ENCODE measurements at places on chromosomes 7 and 10. TPM values are rescaled to one million over a fixed set of nuclear protein-coding genes. Genes with fewer than 3 reads are reported as not detected.

GARIN1A gene
- 1.8 TPM for total RNA-seq

DNA sequence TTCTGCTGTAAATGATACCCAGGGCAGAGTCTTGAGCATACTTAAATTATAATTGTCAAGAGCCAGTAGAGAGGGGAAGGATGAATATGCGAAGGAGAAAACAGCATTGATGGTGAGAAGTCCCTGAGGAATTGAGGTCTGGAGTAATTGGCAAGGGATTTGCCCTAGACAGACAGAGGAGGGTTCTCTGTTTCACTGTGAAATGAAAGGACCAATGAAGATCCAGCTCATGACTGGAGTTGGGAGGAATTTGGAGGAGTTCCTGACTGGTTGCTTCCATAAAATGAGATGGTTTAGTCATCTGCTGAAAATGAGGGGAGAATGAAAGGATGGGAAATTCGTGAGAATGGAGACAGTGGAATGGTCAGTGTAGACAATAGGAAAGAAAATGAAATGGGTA, 6.8 kb downstream of the PRPF18 start:
- peaks cover 2% of the 10 kb centered on the region for H3K36me3 ChIP-seq
- peaks cover 8% of the 10 kb centered on the region for H3K4me1 ChIP-seq
- H3K27me3 ChIP-seq, result no peaks in the 10 kb centered on the region
- no peak overlapping the region for H3K27ac ChIP-seq

DNA sequence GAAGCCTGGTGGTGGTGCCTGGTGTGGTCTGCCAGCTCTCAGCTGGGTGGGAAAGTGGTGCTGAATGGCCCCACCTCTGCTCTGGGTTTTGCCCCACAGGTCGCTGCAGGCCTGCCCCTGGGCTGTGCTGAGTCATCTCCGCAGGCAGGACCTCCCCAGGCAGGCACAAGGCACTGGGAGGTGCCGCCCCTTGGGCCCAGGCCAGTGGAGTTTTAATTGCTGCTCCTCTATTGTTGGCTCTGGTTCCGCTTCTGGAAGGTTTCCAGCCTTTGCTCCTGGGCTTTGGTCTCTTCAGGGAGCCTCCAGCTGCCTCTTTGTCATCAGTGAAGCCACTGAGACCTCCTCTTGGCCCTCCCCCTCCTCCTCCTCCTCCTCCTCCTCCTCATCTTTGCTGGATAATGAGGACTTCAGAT, 180.3 kb upstream of the GRB10 start:
- DNase-seq, result no peak
- H3K4me1 ChIP-seq, result peaks cover 11% of the 10 kb centered on the region
- no peaks in the 10 kb centered on the region for H3K36me3 ChIP-seq
- H3K27ac ChIP-seq, result no peak overlapping the region

- H3K27me3 ChIP-seq, result no peaks in the 10 kb centered on the region
- no peaks in the 10 kb centered on the region for H3K4me1 ChIP-seq
- H3K4me3 ChIP-seq, result no peak overlapping the region
- no peaks in the 10 kb centered on the region for H3K36me3 ChIP-seq
Measured at GRCh38 chr7:125130173-125130572, 200.5 kb upstream of the POT1 start.

TCF7L2 gene
- total RNA-seq, result not detected

GRCh38 chr10:115659616-115660015, 566.5 kb downstream of the ATRNL1 start:
- no peaks in the 10 kb centered on the region for H3K4me1 ChIP-seq
- no peak overlapping the region for H3K27ac ChIP-seq
- no peak for DNase-seq
- H3K27me3 ChIP-seq, result no peaks in the 10 kb centered on the region
- H3K36me3 ChIP-seq, result no peaks in the 10 kb centered on the region

- H3K27me3 ChIP-seq, result no peaks in the 10 kb centered on the region
- H3K4me3 ChIP-seq, result no peak overlapping the region
- H3K36me3 ChIP-seq, result peaks cover 11% of the 10 kb centered on the region
- no peak for DNase-seq
- H3K27ac ChIP-seq, result no peak overlapping the region
Measured at GRCh38 chr7:44966731-44967538, 11.9 kb downstream of the MYO1G start.

DNA sequence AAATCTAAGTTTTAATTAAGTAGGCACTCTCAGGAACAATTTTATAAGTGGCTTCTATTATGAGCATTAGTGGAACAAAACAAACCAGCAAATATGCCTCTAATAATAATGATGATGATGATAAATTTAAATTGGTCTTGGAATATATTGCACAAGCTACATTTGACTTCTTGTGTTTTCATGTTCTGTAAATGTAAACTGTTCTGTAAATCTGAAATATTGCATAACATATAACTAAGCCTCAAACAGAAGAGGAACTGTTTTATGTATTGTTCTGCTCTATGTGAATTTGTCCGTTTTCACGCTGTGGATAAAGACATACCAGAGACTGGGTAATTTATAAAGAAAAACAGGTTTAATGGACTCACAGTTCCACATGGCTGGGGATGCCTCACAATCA, 625.2 kb upstream of the CELF2 start:
- H3K27me3 ChIP-seq, result no peaks in the 10 kb centered on the region
- no peaks in the 10 kb centered on the region for H3K4me1 ChIP-seq
- H3K27ac ChIP-seq, result no peak overlapping the region
- no peak overlapping the region for H3K4me3 ChIP-seq
- no peak for DNase-seq
- H3K36me3 ChIP-seq, result no peaks in the 10 kb centered on the region

GRCh38 chr7:35695473-35695850, 527 bp upstream of the HERPUD2 start:
- peak; percentile 53 for DNase-seq
- H3K4me3 ChIP-seq, result peak overlapping the region; percentile 98
- H3K27ac ChIP-seq, result no peak overlapping the region
- H3K27me3 ChIP-seq, result no peaks in the 10 kb centered on the region
- H3K36me3 ChIP-seq, result no peaks in the 10 kb centered on the region
- H3K4me1 ChIP-seq, result peaks cover 41% of the 10 kb centered on the region

TMEM225B gene
- not detected for total RNA-seq

DNA sequence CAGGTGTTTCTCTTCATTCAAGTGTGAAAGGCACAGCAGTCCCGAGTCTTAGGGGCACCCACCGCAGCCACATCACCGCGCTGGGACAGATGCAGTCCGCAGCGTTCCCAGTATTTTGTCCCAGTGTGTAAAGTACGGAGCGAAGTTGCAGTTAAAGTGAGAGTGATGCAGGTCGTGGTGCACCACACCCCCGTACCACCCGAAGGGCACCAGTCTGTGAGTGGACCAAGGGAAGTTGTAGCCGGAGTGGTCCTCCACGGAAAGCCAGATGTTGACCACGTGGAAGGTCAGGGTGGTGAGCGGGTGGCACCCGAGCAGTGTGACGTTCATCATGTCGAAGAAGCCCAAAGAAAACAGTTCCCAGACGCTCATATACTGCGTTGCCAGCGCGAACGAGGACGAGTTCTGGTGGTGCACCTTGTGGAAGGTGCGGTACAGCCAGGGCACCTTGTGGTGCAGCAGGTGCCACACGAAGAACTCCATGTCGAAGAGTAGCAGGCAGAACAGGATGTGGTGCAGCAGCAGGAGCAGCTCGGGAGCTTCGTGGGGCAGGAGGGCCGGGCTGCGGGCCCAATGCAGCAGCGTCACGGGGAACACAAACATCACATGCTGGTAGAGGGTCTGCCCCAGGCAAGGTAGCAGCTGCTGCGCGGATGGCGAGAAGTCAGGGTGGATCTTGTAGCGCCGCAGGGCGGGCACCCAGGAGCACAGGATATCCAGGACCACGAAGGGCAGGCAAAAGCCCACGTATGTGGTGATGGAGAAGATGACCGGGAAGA, 526 bp downstream of the CH25H start:
- no peak overlapping the region for H3K27ac ChIP-seq
- DNase-seq, result no peak
- H3K4me3 ChIP-seq, result peak overlapping the region; percentile 19
- H3K27me3 ChIP-seq, result no peaks in the 10 kb centered on the region
- H3K36me3 ChIP-seq, result no peaks in the 10 kb centered on the region

Measured in Karpas-422 (cell line).